ENCODE measurements at places on chromosomes 7 and 10.
A peak's percentile ranks its signal among the peaks of the same experiment; 100 is the strongest.

GRCh38 chr7:4683884-4684565, 1.9 kb downstream of the FOXK1 start:
- peak; percentile 75 for DNase-seq

DNA sequence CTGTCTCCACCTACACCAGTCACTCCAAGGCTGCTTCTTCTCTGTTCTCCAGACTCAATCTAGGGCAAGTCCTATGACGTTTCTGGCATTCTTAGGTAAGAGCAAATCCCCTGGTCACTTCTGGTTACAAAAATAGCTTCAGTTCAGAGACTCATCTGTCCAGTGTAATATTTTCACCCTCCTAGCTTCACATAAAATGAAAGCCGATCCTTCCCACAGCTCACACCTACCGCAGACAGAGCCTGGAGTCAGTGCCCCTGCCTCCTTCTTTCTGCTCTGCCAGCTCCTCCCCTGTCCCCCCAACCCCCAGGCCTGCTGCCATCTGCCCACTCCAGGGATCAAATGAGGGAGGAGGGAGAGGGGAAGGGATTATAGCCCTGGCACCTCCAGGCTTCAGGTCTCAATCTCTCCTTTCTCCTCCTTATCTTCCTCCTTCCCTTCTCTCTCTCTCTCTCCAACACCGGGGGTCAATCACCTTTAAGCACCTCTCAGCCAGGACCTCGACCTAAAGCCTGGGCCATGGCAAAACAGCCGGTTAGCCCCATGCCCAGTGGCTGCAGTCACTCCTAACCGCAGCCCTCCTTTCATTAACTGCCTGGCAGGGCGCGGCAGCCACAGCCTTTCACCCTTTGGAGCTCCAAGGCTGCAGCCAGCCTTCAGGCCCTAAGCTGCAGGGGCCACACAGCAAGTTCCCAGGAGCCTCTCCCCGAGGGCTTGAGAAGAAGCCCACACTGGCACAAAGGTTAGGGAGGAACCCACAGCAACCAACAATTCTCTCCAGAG, 292.6 kb upstream of the MGMT start:
- DNase-seq, result no peak

- DNase-seq, result no peak
These were observed 34.4 kb downstream of the ADD3 start for GRCh38 chr10:110042181-110042580.

DNA sequence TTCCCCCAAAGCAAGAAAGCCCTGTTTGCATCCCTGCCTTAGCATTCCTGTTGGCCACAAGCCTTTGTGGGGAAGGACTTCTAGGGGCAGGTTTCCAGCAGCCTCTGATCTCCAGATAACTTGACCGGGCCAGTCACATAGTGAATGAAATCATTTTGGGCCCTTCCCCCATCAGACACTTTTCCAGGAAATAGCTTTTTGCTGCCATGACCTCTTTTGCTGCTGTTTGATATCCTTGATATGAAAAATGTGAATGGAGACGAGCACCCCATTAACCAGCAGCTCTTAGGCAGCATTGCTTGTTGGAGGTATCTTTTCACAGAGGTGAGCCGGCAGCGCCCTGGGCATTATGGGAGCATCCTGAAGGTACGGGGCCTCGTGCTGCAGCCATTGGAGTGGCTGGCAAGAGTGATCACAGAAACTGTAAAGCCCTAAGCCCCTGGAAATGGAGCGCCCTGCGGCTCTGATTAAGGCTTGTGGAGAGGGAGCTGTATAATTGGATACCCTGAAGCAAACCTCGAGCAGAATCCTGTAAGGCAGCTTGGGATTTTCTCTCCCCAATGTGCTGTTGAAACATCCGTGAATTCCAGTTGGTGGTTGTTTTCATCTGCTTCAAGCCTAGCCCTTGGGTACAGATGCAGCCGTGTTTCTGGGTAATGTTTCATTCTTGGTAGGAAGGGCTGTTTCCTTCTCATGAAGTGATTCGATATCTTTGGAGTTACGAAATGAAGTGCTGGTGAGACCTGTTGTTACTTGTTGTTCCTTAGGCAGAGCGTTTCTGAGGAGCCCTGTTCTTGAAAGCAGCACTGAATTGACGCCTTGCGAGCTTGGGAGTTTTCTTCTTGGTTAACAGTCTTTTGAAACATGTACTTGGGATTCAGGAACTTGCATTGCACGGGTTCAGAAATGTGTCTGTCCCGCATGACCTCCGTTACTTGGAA, 179.0 kb downstream of the PTEN start:
- DNase-seq, result no peak

DNA sequence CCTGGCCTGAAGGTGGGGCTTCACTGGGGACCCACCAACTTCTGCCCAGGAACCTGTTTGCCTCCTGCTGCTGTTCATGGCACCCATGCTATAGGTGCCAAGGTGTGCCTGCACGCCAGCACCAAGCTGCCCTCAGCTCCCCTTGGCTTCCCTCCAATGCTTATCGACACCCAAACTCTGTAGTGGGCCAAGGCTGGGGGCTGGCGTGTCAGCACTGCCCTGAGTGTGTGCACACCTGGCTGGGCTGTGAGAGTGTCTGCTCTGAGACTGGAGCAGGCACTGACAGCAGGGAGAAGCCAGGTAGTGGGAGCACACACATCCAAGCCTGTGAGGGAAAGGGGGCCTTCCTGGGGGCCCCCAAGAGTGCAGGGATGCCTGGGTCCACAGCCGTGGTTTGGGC, 43.1 kb upstream of the TUBB8 start:
- DNase-seq, result no peak

GRCh38 chr7:30983042-30983913, 19.5 kb downstream of the GHRHR start:
- DNase-seq, result peak; percentile 77

DNA sequence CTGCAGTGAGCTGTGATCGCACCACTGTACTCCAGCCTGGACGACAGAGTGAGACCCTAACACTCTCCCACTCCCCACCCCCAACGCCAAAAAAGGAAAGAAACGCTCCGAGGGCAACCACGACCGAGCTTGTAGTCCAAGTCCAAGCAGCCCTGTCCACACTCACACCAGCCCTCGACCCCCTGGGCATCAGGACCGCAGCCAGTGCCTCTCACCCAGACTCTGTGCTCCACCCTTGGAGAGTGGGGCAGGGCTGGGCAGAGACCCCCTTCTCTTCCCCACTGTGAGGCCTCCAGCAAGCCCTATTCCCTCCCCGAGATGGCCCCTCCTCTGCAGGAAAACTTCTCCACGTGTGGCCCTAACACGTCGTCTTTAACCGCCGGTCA, 82.6 kb downstream of the FOXL3 start:
- DNase-seq, result no peak

DNA sequence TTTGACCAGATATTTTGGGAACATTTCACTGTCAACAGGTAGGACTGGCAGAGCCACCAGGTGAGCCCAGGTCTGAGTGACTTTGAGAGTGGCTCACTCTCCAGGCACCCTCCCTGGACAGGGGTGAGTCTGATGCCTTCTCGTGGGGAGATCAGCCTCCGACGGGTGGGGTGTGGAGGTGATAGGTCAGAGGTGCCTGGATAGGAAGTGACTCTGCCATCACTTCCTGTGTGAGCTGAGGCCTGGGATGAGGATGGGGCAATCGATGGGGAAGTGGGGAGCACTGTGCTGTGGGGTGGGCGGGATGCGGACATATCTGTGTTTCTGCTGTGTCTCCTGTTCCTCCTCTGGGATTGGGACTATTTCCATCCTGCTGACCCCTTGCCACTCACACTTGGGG, 34.6 kb downstream of the IFT22 start:
- no peak for DNase-seq
